ENCODE measurements at places on chromosomes 1 and 21.

DNA sequence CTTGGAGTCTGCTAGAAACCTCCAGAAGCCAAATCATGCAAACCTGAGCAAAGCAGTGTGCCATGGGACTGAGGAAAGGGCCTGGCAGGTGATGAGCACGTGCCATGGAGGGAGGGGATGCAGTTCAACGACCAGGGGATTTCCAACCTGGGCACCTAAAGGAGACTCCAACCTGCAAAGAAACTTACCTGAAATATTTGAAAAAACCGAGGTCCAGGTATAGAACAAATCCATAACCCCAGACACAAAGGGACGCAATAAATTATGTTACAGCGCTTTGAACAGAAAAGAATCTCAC is 8.9 kb downstream of the UBASH3A start:
- DNase-seq, result no peak

GRCh38 chr1:50348449-50349241 is 74.6 kb downstream of the DMRTA2 start:
- peak; percentile 54 for DNase-seq

- DNase-seq, result peak; percentile 15
Observed at GRCh38 chr1:64745181-64745985, 508 bp downstream of the RAVER2 start.

DNA sequence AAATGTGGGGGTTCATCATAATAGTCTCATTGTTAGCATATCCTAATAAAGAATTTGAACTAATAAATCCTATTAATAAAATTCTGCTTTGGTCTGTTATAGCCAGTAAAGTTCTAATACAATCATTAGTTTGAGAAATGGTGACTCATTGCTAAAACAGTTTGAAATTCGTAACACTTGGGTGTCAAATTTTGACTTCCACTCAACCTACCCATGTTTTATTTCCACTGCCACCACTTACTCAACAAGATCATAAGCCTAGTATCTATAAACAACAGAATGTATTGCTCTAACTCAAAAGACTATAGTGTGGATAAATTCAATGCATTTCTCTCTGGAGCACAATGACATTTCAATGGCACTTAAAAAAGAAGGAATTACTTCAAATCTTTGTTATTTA is 29.1 kb downstream of the LGALS8 start:
- DNase-seq, result no peak

DNA sequence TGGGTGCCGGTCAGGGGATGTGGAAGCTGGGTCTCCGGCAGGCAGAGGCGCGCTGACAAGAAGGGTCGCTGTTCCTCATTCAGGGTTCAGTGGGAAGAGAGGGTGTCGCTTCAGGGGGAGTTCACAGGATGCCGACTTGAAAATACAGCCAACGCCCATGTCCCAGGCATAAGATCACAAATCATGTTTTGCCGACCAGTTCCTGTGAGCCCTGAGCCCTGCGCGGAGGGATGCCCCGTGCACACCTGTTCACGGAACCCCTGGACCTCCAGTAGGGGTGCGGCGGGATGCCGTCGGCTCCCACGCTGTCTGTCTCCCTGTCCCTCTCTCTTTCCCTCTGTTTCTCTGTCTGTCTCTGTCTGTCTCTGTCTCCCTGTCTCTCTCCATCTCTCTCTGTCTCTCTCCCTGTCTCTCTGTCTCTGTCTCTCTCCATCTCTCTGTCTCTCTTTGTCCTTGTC is 26.8 kb downstream of the TP73 start:
- DNase-seq, result peak; percentile 40

DNA sequence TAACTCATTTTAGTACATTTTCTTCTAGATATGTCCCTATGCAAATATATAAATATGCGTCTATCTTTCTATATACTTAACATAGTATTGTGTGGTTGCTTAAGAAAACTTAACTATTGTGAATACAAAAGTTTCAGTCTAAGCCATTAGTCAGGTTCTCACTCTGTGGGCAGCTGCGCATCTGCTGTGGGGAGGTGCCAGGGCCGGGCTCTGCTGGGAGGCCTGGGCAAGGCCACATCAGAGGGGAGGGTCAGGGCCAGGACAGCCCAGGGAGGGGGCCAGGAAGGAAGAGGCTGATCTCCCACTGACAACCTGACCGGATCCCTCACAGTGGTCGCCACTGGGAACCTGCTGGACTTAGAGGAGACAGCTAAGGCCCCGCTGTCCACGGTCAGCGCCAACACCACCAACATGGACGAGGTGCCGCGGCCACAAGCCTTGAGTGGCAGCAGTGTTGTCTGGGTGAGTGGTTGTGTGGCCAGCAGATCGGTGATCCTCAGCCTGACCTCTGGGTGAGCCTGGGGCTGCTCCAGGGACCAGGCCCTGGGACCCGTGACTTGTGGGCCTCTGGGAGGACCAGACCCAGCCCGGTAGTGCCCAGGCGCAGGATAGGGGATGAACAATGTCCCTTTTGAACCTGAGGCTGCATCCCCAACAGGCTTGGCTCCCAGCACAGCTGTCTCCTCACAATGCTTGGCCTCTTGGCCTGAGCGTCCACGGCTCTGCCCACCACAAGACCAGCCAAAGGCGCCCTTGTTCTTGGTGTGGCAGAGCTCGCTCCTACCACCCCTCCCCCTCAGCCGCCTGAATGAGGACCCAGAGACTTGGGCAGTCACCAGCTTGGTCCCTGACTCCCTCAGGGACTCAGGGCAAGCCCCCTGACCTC is 20.2 kb downstream of the LDLRAP1 start:
- no peak for DNase-seq

GRCh38 chr1:69570356-69570755 is 2.6 kb downstream of the LRRC7 start:
- DNase-seq, result no peak

- no peak for DNase-seq
Observed at GRCh38 chr1:229864686-229865230, 202.3 kb upstream of the GALNT2 start.

- DNase-seq, result no peak
Observed at GRCh38 chr21:27300770-27301169, 333.9 kb upstream of the ADAMTS5 start.

DNA sequence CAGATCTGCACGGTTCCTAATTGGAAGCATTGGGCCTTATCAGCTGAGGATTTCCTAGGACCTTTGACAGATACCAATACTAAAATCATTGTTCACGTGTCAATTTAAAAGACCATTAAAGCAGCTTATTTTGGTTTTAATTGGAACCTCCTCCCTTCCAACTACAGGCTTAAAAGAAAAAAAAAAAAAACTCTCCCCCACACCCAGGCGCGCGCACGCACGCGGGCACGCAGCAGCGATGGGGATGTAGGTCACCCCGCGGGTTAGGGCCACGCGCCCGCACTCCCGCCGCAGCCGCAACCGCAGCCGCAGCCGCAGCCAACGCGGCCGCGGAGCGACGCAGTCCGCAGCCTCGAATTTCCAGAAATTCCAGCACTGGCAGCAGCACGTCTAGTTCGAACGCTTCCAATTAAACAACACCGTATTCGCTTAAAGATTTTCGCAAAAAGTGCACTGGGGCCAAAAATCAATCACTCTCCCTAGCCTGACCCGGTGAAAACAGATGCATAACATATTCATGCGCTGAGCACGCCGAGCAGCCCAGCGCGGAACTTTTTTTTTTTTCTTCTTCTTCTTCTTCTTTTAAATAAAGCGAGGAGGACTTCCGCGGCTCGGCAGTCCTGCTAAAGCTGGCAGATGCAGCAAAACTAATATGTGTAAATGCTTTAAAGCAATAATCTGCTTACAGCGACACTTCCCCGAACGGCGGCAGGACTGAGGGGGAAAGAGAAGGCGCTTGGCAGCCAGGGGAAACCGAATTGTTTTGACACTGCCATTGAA is 13.3 kb upstream of the BARHL2 start:
- DNase-seq, result no peak

DNA sequence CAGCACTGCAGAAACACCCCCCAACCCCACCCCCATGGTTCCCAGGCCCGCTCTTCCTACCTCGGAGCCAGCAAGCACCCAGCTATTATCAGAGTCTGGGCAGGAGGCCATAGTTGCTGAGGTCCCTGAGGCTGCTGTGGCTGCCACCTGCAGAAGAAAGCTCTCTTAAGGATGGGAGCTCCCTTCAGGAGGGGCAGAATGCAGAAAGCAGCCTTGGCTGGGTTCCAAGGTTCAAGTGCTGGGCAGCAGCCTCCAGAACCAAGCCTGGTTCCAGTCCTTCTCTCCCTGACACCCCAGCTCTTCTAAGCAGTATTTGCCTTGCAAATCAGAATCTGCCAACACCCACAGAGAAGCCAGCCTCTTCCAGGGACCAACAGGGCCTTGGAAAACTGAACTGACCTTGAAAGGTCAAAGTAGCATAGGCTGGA is 2.3 kb downstream of the PBXIP1 start:
- no peak for DNase-seq

DNA sequence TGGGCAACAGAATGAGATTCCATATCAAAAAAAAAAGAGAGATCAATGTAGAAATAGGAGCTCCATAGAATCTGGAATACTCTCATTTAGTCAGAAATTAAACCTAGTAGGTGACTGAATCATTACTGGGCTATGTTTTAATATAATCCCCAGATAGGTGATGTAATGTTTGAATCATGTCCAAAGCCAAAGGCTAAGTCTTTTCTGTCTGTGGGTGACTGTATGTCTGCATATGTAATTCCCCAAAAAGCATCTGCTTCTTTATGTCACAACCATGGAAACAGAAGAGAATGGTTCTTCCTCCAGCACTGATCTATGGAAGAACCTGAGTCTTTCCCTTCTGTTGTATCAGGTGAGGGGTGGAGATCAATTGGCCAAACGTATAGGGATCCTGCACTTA is 5.8 kb downstream of the LAMC2 start:
- DNase-seq, result no peak

DNA sequence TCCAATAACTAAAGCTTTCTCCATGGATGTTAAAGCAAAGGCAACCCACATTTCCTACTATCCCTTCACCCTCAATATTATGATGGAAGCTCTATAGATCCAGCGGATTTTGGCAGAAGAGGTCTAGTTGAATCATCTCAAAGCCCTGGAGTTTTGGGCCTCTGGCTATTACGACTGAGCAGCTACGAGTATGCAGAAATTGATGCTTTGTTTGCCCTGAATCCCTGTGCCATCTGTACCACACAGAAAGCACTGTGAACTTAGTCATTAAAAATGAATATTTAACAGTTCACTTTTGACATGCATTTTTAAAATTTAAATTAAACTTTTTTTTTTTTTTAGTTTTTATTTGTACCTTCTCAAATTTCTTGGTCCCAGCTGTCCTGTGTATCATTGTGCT is 705.4 kb upstream of the PTBP2 start:
- no peak for DNase-seq

DNA sequence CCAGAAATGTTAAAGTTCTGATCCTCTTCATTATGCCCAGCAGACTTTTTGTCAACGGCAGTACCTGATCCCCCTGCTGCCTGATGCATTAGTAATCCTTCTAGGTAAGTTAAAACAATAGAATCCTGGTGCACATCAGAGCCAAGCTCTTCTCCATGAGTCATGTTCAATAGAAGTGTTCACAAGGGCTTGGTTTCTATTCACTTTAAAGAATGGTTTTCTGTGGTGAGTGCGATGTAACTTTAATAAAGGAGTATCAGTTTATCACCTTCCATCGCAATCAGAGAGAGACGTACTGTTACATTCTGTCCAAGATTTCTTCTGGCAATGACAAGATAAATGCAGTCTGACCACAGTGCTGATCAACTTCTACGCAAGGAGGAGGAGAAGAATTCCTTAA is 96.8 kb downstream of the NRIP1 start:
- DNase-seq, result no peak

DNA sequence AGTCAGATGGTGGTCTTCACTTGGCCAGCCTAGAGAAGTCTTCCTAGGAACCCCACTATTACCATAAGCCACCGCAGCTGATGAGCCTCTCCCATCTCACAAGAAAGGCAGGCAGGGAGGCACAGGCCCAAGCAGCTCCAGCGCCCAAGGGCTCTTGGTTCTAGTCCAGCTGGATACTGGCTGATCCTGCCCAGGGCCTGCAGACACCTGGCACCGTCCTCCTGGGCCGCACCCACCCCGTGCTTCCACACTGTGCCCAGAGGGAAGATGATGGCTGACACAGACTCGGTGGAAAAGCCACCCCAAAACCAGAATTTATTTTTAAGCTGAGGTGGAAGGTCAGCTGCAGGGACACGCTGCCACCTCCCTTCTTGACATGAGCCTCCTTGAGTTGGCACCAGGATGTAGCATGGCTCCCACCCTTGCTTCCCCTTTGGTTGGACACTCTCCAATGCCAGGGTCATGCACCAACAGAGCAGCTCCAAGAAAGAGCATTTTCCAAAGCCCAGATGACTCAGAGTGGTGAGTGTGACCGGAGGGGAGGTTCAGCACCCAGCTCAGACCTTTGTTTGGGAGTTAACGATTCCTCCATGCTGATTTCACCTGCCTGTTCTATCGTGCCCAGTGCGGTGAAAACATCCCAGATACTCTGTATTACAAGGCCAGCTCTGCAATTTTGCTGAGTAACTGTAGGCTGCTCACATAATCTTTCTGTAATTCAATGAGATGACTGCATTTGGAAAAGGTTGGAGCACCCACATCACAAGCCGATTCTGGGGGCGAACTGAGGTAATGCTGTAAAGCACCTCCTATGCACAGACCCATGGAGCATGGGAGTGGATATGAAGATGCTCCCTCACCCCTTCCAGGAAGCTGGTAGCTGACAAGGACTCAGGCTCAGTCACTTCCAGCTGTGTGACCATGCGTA is 63.1 kb upstream of the SLC2A1 start:
- no peak for DNase-seq

DNA sequence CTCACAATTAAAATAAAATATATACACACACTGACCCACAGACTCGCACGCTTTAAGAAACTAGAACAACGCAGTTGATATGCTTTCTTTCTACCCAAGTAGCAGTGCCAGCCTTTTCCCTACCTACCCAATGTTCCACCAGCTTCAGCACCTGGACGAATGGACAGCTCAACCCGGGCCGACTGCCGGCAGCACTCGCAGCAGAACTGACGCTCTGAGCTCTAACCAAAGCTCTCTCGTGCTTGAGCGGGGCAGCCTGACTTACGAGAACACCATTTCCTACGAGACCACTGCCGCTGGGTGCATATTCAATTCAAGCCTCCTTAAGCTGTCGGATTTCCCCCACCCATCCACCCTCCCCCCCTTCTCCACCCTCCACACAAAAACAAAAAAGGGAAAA is 127.4 kb upstream of the DPYD start:
- DNase-seq, result peak; percentile 33

- no peak for DNase-seq
Observed at GRCh38 chr21:43910460-43910859, 45.4 kb downstream of the AGPAT3 start.

DNA sequence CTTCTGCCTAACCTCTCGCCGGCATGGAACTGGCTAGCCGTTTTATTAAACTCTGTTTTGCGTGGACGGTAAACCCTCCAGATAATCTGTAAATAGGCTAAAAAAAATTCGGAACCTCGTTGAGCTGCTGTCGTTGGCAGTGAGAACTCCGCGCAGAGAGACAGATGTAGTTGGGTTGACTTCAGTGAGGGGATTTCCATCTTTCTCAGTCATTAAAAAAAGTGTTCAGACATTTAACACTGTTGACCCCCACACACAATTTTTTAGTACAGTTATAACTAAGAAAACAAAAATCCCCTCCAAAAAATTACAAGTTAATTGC is 464 bp downstream of the PARK7 start:
- DNase-seq, result peak; percentile 67

- DNase-seq, result no peak
Observed at GRCh38 chr1:41399145-41399795, 38.0 kb downstream of the FOXO6 start.
